ENCODE measurements at places on chromosomes 6 and 20.

GRCh38 chr6:113909224-113909856, 52.2 kb downstream of the MARCKS start:
- peak; percentile 17 for DNase-seq

DNA sequence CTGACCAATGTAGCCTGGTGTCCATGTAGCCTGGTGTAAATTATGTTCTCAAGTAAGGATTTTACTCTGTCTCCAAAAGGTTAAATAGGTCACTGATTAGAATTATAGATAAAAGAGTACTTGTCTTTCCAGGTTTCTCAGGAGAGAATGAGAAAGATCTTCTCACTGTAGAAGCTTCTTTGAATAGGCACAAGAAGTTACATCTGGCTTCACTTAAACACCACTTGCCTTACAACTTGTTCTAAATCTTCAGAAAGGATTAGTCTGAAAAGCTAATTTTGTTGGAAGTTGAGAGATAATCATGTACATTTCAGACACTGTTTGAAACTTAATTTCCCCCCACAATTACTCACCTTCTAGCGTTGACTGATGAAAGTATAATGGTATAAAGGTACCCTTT, 275.3 kb downstream of the FARS2 start:
- no peak for DNase-seq

DNA sequence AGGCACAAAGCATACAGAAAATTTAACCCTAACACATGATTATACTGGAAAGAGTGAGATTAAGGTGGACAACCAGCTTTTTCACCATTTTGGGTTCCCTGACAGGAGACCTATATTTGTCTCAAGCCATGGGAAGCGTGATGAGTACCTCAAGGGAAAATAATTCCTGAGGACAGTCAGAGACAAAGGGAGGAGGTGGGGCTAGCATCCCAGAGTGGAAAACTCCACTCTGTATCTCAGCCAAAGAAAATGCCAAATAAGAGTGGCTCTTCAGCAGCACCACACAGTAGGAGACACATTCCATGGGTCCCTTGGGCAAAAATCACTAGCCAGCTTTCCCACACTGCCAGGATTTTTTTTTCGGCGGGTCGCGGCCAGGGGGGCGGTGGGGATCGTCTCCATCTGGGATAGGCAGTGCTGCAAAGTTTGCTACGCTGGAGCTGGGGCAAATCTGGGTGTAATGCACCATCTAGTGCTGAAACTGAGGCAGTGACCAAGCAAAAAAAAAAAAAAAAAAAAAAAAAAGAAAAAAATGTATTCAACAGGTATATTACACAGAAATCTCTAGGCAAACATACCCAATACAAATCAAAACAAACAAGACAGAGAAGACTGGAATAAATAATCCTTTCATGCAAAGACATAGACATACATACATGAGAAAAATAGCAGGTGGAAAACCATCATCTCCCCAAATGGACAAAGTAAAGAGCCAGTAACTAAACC, 77.3 kb upstream of the SLC35F1 start:
- DNase-seq: no peak

DNA sequence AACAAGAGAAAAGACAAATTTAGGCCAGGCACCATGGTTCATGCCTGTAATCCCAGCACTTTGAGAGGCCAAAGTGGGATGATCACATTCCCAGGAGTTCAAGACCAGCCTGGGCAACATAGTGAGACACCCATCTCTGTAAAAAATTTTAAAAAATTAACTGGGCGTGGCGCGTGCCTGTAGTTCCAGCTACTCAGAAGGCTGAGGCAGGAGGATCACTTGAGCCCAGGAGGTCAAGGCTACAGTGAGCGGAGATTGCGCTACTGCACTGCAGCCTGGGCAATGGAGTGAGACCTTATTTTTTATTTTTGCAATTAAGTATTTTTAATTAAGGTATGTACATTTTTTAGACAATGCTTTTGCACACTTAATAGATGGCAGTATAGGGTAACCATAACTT, 3.3 kb downstream of the MTHFD1L start:
- no peak for DNase-seq

DNA sequence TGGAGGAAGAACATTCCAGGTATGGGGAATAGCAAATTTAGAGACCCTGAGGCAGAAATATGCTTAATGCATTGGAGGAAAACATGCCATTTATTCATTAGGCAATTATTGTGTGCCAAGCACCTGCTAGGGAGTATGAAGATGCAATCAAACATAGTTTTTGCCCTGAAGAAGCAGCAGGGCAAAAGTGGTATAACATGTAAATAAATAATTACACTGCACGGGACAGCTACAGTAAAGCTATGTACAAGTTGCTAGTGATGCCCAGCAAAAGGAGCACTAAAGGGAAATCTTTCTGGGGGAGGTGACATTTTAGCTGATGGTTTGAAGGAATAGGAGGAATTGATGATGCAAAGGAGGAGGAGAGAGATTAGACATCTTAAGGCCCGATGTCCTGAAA, 624 bp upstream of the TJAP1 start:
- no peak for DNase-seq

DNA sequence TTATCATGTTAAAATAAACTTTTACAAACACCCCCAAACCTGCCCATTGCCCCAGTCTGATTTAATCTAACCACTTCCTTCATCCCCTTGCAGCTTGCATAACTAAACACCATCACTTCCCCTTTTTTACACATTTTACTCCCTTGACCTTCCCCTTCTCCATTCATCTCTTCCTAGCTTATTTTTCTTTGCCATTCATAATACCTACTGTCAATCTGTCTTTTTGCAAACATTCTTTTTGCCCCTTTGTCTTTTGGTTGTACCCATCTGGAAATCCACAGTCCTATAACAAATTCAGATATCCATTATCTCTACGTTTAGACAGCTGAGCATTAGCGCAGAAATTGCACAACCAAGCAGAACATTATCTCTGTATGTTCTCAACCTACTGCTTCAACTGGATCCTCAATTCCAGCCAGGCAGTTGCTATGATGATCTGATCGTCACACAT, 51.2 kb downstream of the C6orf52 start:
- DNase-seq: no peak

DNA sequence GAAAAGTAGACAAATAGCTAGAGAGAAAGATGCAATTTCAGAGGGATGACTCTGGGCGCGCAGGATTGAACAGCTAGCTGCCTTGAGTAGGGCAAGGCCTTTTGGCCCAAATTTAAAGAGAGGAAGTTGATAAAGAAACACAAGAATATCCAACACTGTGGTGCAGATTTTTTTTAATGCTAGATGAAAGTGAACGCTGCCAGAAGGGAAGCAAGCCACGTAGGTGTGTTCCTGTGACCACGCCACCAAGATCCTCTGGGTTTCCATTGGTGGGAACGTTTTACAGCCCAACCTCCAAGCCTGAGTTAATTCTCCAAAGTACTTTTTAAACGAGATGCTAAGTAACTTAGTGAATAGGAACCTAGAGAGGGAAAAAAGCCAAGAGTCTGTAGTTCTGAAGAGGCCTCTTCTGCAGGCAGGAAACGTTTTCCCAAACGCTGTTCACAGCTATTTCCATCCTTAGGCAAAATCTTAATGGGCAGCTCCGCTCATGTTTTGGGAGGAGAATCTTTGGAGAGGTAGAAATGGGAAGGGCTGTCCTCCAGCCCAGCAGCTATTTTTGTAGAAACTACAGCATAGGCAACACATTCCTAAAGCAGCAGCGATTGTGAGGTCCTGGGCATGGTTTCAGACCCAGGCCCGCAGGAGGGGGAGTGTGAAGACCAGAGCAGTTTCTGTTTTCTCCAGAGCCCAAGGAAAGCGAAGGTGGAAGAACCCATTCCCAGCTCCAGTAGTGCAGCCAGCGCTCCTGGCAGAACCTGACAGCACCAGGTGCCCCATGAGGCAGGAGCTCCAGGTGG, 8.2 kb downstream of the LY86 start:
- peak; percentile 26 for DNase-seq

DNA sequence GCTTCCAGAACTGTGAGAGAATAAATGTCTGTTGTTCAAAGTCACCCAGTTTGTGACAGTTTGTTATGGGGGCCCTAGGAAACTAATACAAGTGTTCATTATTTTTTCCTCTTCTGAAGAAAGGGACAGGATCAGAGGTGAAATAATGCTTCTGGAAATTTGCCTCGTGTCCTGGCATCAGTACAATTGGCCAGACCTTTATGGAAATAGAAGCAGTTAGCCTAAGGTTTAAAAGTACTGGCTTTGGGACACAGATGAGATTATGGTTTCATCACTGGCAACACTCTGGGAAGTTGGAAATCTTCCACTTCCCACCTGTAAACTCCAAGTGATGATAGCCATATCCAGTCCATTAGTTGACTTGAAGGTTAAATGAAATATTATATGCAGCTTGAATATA, 88.7 kb downstream of the PLCB1 start:
- no peak for DNase-seq

GRCh38 chr6:10381133-10381829, 33.6 kb downstream of the TFAP2A start:
- DNase-seq: no peak

DNA sequence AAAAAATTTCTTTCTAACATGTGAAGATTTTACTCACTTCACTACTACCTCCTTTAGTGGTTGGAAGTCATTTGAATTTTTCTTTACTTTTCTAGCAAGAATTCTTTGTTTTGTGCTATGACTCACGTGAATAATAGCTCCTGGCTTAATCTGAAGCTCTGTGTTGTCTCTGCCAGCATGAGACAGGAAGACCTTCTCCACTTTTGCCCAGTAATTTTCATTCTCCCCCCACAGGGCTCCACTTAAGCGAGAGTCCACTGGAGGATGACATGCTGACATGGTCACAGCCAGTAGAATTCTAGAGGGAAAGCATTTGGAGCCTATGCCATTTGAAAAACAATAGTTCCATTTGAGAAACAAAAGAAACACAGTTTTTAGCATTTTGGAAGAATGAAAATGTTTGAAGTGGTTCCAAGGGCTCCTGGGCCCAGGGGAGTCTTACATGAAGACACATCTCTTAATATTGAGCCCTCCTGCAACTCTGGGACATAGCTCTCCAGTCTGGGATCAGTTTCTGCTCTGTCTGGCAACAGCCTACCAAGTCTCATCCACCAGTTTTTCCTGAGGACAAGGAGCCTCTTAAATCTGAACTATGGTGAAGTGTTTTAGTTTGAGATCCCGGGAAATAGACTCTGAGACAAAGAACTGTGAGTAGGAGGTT, 231.4 kb downstream of the PAX1 start:
- DNase-seq: no peak

DNA sequence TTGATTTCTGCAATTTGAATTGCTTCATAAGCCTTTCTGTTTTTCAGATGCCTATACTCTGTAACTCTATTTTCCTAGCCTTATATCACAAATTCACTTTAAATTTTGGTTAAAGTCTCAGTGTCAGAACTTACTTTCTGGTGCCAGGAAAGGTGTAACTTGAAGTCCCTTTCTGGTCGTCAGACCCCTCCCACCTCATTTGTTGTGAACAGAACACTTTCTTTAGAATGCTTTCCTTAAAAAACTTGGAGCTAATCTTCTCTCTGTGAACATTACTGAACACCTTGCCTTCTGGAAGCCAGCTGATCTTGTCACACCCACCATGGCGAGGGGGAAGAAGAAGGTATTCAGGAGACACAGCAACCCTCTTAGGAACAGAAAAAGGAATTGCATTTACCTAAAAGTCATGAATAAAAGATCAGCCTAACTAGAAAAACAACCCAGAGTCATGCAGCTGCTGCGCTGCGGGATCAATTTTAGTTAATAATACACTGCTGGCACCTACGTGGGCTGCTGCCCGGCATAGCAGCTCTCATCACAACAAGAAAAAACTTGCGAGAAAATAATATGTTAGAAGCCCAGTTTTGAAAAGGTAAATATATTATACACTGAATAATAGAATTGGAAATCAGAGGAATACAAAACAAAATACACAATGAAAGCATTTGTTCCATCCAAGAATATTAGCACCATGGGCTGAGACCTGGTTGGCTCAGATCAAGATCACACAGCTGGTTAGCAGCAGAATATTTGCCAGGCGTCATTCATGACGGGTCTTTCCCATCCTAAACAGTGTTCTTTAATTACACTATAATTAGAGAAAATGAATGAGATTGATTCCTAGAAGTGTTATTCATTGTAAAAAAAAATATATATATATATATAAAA, 5.8 kb upstream of the FAM217A start:
- no peak for DNase-seq

- DNase-seq: no peak
Measured at GRCh38 chr20:24661255-24661654, 191.8 kb downstream of the SYNDIG1 start.

DNA sequence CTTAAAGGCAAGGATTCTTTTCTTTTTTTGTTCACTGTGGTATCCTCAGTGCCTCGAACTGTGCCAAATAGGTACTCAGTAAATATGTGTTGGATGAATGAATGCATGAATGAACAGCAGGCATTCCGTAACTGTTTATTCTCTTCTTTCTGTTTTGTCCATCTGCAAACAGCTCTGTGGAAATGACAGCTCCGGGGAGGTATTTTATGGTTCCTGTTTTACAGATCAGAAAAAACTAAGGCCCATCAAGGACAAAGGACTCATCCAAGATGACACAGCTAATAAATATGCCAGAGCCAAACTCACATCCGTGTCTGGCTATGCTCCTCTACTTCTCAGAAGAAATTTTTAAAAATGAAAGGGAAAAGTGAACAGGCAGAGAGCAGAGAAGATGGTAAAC, 21.0 kb downstream of the JPH2 start:
- DNase-seq: no peak

DNA sequence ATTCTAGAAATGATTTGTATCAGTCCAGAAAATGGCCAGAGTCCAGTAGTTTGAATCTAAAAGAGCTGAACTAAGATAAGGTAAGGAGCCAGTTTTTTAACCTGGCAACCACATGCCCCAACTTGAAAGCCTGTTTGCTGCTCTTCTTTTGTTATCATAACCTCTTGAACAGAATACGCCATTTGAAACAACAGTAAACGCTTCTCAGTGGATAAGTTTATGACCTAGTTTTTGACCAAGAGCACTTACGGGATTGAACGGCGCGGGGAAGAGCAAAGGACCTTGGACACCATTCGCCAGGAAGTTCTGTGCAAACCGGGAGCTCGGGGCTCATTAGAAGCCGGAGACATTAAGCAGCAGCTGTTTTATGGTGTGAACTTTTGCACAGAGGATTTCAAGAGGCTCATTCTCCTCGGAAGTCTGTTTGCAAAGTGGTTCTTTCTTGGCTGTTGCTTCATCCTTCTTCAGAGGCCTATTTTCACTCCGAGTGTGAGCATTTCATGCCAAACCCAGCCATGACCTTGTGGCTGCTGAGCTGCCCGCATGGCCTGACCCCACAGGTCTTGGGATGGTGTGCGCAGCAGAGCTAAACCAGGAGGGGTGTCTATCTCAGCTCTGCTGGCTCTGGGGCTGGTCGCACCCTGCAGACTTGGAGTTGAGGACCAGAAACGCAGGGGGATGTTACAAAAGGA, 215.1 kb downstream of the SOX4 start:
- no peak for DNase-seq

DNA sequence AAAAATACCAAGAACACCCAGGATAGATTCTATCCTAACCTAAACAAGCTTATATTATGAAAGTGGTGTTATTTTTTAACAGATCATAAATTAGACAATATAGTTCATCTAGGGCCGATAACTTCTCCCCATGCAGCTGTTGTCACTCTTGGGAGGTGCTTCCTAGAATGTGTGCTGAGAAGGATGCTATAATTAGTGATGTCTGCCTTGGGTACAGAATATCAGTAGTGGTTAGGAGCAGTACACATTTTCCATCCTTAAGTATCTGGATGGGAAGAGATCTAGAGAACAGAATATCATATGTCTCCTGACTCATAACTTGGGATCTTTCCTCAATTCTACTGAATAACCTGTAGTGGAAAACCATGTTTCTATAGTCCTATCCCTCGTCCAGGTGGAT, 214.5 kb downstream of the BCKDHB start:
- DNase-seq: no peak

- no peak for DNase-seq
Measured at GRCh38 chr6:35461270-35461669, 6.9 kb upstream of the RPL10A start.

- DNase-seq: no peak
Measured at GRCh38 chr6:34506718-34507117, 40.8 kb downstream of the PACSIN1 start.

All from central memory CD4-positive, alpha-beta T cell (primary cell).